ENCODE measurements at places on chromosomes 16 and 17.
A peak's percentile ranks its signal among the peaks of the same experiment; 100 is the strongest.

- DNase-seq, result no peak
Measured at GRCh38 chr17:64261417-64262145, 1.5 kb downstream of the TEX2 start.

DNA sequence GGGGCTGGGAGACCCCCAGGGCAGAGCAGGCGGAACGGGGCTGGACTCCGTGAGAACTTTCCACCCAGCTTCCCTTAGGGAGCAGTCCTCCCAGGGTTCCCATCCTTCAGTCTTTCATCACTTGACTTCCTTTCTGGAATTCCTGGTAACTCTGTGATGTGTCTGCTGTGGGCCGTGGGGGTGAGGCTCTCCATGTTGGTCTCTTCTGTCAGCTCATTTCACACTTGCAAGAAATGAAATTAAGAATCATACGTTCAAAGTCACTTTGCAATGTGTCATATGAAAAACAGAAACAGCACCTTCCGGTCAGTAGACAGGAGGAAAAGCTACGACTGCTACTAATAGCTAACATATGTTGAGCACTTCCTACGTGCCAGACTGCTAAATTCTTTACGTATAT lies 5.4 kb upstream of the BBS2 start:
- DNase-seq, result no peak

DNA sequence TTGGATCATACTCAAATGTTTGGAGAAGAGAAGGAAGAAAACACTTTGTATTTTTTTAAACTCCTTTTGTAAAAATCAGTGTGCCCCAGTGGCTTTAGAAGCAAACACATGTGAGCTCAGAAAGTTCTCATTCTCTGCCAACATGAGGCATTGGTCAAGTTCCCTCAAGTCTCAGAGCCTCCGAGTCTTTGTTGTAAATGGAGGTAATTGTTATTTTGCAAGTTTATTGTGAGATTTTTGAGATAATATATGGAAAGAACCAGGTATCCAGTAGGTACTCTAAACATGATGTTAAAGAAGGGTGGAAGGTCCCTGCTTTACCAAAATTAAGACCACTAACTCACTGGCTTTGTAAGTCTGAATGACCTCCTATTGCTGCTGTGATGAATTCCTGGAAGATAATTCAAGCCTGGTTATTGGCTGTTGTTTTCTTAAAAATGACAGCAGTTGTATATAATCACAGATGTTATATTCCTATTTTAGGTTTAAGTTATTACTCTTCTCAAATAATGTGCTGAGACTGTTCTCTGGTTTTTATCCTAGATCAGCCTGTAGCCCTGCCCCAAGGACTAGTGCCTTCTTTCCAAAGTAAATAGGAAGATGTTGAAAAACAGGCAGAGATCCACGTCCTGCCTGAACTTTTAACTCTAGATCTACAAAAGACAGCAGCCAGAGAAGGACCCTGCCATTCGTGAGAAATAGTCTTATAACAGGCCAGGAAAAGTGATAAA lies 2.4 kb downstream of the HLF start:
- no peak for DNase-seq

GRCh38 chr17:34365340-34365739 lies 2.3 kb upstream of the CCL1 start:
- DNase-seq, result no peak

DNA sequence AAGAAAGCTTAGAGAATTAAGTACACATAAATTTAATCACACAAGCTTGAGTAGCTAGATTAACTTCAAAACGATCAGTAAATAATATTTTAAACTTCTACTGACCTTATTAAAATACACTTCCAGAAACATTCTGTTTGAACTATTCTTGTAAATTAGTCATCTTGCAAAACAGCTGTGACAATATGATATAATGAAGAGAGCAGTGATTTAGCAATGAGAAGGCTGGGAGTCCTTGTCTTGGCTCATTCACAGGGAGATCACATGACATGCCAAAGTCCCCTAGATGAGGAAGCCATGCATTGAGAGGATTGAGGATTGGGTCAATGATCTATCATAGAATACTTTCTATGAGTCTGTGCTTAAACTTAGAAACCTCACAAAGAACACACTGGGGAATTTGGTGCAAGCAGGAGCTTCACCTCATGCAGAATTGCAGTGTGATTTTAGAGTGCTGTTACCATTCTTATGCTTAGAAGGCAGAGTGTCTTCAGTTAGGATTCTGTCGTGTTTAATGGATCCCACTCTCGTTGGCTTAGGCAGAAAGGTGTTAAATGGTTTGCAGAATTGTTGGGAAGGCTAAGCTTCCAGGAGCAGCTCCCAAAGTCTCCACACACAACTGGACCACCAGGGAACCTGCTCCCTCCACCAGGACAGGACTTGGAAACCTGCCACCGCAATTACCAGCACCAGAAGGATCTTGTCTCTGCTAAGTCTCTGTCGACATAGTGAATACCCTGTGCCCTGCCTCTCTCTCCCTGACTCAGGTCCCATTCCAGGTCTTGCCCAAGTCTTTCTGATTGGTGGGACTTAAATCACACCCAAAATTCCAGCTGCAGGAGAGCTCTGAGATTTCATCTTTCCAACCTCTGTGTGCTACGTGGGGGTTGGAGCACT lies 87.1 kb downstream of the USP22 start:
- DNase-seq, result no peak

DNA sequence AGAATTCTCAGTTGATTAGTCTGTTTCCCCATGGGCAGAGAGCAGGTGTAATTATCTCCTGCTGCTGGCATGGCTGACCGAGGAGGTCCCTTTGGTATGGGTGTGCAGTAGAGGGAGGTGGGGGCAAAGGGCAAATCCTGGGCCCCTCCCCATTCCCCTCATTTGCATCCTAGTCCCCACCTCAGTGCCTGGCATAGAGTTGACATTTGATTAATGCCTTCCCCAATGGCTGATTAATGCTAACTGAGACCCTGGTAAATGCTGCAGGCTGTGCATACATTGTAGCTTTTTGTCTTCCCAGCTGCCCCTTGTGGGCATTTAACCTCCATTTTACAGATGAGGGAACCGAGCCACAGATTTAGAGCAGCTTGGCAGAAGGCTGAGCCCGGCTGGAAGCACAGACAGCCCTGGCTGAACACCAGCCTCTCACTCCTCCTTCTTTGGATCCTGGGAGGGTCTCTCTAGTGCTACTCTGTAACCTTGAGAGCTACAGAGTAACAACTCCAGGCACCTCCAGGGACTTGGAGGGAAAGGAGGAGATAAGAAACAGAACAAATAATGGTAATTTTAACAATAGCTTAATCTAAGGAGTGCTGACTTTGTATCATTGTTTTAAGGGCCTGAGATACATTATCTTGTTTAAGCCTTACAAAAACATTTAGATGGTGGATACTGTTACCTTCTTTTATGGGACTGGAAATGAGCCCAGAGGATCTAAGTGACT lies 5.1 kb downstream of the PLCG2 start:
- no peak for DNase-seq

GRCh38 chr17:78179372-78179771 lies 7.5 kb downstream of the TK1 start:
- DNase-seq, result peak; percentile 23

DNA sequence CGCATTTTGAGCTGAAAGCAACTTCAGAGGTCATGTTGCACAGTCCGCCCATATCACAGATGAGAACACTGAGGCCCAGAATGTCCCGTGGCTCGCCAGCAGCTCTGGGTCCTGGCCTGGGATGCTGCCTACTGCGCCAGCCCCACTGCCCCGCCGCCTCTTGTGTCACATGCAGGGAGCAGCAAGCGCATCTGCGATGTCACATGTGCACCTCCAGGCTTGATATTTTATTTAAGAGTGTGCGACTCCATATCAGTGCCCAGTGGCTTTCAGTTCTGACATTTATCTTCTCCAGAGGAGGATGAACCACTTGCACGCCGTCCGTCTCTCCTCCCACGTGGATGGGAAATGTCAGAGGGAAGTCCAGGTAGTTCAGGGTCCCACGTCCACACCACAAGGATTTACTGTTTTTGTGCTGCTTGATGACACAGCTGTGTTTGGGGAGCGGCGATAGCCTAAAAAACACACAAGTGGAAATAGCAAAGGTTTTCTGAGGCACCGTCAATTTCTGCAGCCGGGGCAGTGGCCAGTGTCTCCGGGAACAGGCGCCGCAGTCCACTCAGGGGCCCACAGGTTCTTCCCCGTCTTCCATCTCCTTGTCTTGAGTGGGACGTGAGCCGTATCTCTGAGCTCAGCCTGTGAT lies 7.0 kb upstream of the RBFOX3 start:
- no peak for DNase-seq

- DNase-seq, result peak; percentile 77
Measured at GRCh38 chr17:9389111-9389527, 186.5 kb downstream of the STX8 start.

- no peak for DNase-seq
Measured at GRCh38 chr16:27424772-27425498, 23.0 kb downstream of the IL21R start.

GRCh38 chr17:57485916-57486881 lies 229.9 kb downstream of the MSI2 start:
- DNase-seq, result no peak
